ENCODE measurements at places on chromosomes 1 and 21. TPM values are rescaled to one million over a fixed set of nuclear protein-coding genes. Genes with fewer than 3 reads are reported as not detected.

The LCE1E gene
- not detected for polyA plus RNA-seq

The CAP1 gene
- polyA plus RNA-seq, result 769 TPM

The ALG14 gene
- polyA plus RNA-seq, result 4.4 TPM

The KRTAP10-5 gene
- not detected for polyA plus RNA-seq

The APOBEC4 gene
- polyA plus RNA-seq, result not detected

The TNFRSF18 gene
- not detected for polyA plus RNA-seq

The JAM2 gene
- 0.58 TPM for polyA plus RNA-seq

The MIXL1 gene
- 0.09 TPM for polyA plus RNA-seq

The MARK1 gene
- 0.97 TPM for polyA plus RNA-seq

The EDARADD gene
- polyA plus RNA-seq, result not detected

The RAP1GAP gene
- polyA plus RNA-seq, result 0.16 TPM

The SLC1A7 gene
- 0.20 TPM for polyA plus RNA-seq

The THEM5 gene
- polyA plus RNA-seq, result not detected

The IQGAP3 gene
- 16.9 TPM for polyA plus RNA-seq

DNA sequence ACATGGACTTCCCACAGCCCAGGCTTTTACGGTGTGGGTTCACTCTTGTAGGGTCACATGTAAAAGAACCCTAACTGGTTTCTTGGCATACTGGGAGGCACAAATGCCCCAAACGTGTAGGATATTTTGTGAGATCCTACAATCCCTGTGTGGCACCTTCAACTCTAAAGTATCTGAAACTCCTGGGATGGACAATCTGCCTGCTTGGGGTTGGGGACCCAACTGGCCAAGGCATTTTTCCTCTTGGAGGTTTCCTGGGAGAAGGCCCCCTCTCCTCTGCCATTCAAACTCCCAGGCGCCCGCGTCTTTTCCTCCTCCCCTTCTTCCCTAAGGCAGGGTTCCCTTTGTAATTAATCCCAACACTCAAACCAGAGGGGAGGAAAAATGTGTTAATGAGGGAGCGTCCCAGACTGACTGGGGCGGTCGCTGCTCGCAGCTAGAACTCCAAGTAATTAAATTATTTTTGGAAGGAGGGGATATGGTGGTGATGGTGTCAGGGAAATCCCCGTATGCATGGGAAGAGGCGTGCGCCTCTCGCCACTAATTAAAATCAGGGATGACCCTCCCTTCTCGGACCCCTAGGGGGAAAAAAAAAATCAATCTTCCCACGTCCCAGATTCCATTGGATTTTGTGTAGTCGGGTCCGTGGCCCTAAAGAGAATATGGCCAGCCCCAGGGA lies 681 bp upstream of the VANGL2 start:
- no peak for DNase-seq

DNA sequence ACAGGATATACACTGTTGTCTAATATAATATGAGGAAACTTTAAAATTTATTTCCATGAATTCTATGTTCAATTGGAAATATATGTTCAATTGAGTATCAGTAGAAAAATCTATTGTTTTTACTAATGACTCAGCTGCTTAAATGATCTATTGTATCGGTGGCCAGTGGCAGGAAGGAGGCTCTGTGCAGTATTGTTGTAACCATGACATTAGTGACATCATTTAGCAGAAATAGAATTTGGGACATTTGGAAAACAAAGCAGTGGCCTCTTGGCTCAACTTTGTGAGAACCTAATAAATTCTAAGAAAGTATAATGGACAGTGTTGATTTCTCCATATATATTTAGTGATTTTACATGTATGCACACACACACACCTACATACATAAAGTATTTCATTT lies 257.4 kb downstream of the PDE4B start:
- DNase-seq, result no peak

DNA sequence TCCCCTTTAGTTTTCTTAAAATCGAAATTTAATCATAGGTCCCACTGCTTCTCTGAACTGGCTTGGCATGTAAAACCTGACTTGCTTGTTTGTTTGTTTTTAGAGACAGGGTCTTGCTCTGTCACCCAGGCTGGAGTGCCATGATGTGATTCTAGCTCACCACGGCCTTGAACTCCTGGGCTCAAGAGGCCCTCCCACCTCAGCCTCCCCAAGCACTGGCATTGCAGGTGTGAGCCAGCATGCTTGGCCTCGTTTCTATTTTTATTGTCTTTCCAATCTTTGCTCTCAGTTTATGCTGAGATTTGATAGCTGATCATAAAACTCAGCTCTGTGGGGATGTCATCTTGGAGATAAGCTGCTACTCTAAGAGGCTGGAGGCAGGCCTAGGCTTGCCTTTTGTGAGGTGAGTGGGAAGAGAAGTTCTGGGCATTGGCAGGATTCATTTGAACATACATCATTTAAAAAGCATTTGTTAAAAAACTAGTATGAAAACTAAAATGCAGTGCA lies 51.5 kb upstream of the GCLM start:
- DNase-seq, result peak; percentile 36

DNA sequence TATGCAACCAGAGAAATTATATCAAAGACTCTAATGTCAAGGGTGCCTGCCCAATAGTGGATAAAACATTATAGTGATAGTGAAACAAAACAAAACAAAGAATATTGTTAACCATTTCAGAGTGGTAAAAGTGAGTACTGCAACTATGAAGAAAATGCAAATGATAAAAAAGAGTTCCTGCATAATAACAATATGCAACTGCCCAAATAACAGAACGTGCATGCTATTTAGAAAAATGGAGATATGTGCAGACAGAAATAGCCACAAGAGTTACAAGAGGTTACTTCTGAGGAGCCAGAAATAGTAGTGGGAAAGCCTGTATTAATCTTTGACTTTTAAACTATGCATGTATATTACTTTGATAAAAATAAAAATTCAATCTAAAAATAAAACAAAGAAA lies 302.5 kb downstream of the NEGR1 start:
- no peak for DNase-seq

GRCh38 chr1:44270686-44271628 lies 57.7 kb downstream of the DMAP1 start:
- DNase-seq, result no peak

- DNase-seq, result no peak
Measured at GRCh38 chr21:36718951-36719501, 20.1 kb downstream of the SIM2 start.

GRCh38 chr1:217981430-217981829 lies 303.7 kb upstream of the RRP15 start:
- no peak for DNase-seq

DNA sequence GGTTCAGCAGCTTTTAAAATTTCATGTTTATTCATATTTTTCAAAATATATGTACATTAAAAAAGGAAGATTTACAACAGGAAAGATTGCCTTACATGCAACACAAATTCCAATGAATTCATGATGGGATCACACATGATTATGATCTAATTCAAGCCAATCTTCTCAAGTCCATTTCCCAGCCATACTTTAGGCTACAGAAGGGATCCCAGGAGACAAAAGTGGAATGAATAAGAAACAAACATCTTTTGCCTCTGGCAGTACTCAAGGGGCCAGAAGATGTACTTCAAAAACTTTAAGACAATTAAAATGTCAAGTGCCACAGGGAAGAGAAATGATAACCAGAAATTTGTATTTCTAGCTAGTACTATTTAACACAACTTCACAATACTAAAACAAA lies 10.2 kb upstream of the SH2D5 start:
- no peak for DNase-seq

GRCh38 chr21:40070871-40071270 lies 203.6 kb downstream of the PCP4 start:
- DNase-seq, result no peak

- no peak for DNase-seq
Measured at GRCh38 chr1:99761774-99762173, 4.7 kb downstream of the FRRS1 start.

GRCh38 chr1:173560285-173560880 lies 42.5 kb downstream of the SLC9C2 start:
- no peak for DNase-seq

- no peak for DNase-seq
Measured at GRCh38 chr1:21909787-21910503, 27.2 kb downstream of the HSPG2 start.

GRCh38 chr21:44761747-44762208 lies 39.8 kb downstream of the UBE2G2 start:
- no peak for DNase-seq

DNA sequence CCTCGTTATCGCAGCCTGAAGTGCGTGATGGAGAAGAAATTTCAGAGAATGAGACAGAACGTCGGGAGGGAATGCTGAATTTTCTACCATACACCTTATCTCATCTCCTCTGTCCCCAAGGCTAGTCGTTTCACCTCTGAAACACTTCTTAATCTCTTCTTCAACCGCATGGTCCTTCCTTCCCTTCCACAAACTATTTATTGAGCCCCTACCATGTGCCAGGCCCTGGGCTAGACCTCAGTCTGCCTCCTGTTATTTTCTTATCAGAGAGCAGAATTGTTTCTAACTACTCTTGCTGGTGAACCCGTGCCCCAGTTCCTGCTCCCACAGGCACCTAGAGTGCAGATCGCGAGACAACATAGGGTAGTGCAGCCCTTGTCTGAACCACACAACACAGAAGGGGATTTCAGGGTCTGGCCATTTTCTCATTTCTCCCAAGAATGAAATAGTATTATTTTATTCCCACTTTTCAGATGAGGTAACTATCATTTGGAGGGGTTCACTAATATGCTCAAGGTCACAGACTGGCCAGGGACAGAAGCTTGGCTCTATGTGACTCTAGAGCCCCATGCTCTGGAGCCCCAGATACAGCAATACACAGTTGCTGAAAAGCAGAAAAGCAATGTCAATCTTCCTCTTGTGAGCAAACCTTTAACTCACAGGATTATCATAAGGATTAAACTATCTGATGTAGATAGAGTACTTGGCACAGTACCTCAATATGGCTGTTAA lies 598 bp upstream of the ADIPOR1 start:
- DNase-seq, result no peak

- DNase-seq, result no peak
Measured at GRCh38 chr1:175678471-175678870, 64.9 kb downstream of the TNR start.

DNA sequence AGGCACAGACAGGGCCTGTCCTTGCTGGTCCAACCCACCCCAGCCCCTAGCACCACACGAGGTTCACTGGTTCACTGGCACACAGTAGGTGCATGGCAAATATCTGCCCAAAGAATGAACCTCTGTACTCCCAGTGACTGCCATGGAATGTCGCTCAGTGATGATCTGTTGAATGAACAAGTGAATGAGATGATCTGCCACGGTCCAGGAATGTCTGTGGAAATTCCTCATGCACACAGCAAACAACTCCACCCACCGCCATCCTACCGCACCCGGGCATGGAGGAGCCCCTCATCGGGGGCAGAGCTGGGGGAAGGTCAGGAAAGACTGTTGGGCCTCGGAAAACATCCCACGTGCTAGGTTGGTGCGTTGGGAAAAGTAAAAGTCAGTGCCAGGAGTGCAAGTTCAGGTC lies 1.7 kb downstream of the HSPG2 start:
- DNase-seq, result no peak

DNA sequence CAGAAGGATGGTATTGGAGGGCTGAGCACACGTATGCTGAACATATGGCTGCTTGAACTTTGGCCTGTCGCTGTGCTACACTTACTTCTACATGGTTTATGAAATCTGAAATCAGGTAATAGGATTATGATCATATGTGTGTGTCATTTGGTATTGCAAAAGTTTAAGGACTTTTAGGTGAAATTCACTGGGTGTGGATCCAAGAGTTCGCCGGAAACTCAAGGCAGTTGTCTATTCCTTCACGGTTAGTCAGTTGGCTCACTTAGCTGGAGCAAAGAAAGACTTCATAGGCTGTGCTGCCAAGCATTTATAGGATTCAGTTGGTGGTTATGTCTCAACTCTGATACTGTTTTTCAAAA lies 927 bp downstream of the UAP1 start:
- no peak for DNase-seq

DNA sequence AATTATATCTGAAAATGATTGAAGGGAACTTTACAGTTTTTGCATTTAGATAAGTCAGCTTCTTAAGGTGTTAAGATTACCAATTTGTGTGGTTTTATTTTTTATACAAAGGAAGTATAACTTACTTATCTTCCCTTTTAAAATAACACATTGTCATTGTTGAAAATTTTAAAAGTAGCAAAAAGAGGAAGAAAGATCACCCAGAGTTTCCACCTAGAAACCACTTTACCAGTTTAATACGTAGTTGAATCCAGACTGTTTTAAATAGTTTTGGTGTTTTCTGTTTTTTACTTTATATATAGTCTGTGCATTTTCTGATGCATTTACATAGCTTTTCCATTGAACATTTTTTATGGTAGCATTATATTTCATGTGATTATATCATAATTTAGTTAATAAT lies 6.1 kb downstream of the CCDC18 start:
- no peak for DNase-seq

- DNase-seq, result no peak
Measured at GRCh38 chr1:226425431-226426031, 17.6 kb upstream of the PARP1 start.

DNA sequence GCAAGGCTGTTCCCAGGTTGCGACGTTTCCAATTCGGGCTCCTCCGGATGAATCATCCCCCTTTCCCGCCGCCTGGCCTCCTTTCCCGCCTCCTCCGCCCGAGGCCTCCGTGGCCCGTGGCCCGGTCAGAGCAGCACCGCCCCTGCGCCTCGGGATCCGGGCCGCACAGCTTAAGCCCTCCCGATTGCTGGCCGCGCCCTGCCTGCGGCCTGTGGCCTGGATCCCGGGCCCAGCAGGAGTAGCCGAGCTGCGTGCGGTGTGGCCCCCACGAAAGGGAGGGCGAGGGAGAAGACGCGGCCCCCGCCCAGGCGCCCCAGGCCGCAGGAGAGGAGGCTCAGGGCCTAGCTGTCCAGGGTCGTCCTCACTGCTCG lies 1.0 kb downstream of the TMEM200B start:
- peak; percentile 32 for DNase-seq

GRCh38 chr1:37157634-37158033 lies 123.3 kb upstream of the GRIK3 start:
- DNase-seq, result no peak

GRCh38 chr1:157971769-157972168 lies 21.7 kb upstream of the KIRREL1 start:
- DNase-seq, result no peak

- no peak for DNase-seq
Measured at GRCh38 chr1:63867429-63868176, 93.8 kb downstream of the ROR1 start.

GRCh38 chr21:37402251-37402867 lies 35.8 kb downstream of the DYRK1A start:
- DNase-seq, result no peak

GRCh38 chr21:45051580-45052434 lies 22.6 kb upstream of the ADARB1 start:
- no peak for DNase-seq

GRCh38 chr1:79040424-79041082 lies 34.0 kb upstream of the ADGRL4 start:
- DNase-seq, result no peak

DNA sequence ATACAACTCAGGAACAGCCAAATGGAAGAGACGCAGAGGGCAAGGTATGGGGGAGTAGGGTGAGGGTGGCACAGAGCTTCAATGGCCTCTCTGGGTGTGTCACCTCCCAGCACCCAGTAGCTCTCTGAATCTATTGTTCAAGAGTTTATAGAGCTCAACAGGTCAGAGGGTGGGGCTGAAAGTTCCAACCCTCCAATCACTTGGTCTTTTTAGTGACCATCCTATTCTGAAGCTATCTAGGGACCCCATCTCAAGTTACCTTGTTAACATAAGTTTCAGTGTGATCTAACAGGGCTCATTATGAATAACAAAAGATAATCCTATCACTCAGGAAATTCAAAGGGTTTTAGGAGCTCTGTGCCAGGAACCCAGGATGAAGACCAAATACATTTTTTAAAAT lies 31.2 kb upstream of the ZNF697 start:
- no peak for DNase-seq
